ENCODE measurements at places on chromosomes 12 and 14.
A peak's percentile ranks its signal among the peaks of the same experiment; 100 is the strongest.

DNA sequence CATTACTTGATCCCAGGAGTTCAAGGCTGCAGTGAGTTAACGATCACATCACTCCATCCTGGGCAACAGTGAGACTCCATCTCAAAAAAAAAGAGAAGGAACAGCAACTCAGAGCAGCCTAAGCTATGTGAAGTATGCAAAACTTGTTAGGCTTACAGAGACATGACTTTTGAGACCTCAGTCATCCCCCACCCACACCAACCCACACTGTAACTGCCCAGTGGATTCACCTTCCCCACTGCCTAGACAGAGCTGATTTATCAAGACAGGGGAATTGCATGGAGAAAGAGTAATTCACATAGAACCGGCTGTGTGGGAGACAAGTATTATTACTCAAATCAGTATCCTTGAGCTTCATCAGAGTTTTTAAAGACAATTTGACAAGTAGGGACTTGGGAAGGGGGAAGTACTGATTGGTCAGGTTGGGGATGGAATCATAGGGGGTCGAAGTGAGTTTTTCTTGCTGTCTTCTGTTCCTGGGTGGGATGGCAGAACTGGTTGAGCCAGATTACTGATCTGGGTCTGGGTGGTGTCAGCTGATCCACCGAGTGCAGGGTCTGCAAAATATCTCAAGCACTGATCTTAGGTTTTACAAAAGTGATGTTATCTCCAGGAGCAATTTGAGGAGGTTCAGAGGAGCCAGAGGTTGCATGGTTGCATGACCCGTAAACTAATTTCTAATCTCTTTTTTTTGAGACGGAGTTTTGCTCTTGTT, 6.2 kb upstream of the WDR89 start:
- DNase-seq: no peak

- DNase-seq: no peak
Observed at GRCh38 chr14:69345402-69345801, 52.7 kb downstream of the ERH start.

DNA sequence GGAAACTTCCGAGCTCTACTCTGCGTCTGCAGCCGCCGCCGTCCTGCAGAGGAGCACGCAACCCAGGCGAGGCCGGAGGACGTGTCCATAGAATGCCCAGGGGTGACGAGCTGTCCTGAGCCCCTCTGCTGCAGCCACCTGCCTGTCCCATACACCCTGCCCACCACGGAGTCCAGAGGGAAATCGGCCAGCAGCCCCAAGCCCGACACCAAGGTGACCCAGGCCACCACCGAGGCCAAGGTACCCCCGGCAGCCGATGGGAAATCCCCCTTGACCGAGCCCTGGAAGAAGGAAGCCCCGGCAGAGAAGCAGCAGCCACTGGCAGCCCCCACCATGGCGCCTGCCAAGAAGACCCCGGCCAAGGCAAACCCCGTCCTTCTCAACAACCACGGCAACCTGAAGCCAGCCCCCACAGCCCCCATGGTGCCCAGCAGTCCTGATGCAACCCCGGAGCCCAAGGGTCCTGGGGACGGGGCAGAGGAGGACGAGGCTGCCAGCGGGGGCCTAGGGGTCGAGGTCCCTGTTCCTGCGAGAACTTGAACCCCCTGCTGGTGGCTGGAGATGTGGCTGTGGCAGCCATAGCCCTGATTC, 128.7 kb upstream of the C14orf180 start:
- no peak for DNase-seq

DNA sequence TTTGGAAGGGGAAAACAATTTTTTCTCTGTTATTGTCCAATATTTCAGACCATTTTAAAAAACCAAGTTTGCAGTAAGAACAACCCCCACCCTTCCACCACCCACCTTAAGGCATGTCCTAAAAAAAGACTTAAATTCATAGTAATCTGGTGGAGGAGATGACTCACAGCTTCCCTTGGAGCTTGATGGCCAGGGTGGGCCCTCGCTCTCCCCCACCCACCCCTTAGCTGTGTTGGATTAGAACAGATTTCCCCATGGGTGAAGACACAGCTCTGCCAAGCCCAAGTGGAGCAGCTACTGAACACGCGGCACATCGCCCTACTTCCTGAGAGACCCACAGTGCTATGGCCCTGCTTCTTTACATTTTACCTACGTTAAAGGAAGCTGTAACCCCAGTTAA, 140.3 kb downstream of the GCH1 start:
- no peak for DNase-seq

DNA sequence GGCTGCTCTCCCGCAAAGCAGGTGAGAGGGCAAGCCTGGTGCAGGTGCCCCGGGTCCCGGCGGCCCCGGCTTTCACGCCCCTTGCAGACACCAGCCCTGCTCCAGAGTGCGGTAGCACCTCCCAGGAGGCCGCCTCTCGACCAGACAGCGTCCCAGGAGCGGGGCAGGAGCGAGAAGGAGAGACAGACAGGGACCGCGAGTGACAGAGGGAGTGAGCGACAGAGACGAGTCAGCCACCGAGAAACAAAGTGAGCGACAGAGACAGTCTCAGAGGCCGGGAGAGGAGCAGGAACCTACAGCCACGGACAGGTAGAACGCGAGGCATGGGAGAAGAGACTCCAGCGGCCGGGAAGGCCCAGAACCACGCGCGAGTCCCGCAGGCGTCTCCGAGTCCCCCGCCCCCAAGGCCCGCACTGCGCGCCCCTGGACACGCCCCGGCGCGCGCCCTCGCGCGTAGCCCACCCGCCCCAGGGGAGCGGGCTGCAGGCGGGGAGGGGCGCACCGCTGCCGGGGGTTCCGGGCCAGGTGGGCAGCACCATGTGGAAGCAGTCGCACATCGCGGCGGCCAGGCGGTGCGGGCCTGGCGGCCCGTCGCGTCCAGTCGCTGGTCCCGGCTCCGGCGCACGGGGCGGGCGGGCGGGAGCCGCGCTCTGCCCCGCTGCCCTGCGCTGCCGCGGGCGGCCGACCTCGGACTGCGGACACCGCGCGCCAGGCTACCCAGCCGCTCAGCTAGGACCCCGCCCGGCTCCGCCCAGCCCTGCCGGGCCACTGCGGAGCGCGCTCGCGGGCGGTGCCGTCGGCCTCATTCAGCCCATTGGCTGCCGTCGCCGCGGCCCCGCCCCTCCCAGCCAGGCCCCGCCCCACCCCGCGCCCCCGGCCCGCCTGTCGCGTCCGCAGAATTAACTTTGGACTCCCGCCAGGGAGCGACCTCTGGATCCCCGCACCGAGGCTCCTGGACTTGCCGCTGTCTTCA, at the start of gene AHNAK2:
TSS of gene AHNAK2 (minus strand) at position 694 of the 973 bp plus-strand sequence. CDS start at position 557, 137 bp downstream.
- no peak for DNase-seq

GRCh38 chr12:46450279-46450748, 77.7 kb upstream of the SLC38A2 start:
- DNase-seq: no peak

DNA sequence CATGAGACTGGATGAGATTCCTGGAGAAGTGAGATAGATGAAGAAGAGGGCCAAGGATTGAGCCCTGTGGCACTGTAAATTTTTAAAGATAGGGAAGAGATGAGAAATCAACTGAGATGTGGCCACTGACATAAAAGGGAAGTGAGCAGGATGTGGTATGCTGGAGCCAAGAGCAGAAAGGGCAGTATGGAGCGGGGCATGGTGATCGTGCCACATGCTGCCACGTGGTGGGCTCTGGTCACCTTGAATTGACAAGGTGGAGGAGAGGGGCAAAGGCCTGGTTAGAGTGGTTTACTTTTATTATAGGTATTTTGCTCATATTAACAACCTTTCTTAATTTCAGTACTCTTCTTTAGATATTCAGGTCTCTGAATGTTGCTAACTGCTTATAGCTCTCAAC, 257.9 kb downstream of the NEDD1 start:
- DNase-seq: no peak

GRCh38 chr12:25023808-25024207, 74.9 kb upstream of the BCAT1 start:
- no peak for DNase-seq

DNA sequence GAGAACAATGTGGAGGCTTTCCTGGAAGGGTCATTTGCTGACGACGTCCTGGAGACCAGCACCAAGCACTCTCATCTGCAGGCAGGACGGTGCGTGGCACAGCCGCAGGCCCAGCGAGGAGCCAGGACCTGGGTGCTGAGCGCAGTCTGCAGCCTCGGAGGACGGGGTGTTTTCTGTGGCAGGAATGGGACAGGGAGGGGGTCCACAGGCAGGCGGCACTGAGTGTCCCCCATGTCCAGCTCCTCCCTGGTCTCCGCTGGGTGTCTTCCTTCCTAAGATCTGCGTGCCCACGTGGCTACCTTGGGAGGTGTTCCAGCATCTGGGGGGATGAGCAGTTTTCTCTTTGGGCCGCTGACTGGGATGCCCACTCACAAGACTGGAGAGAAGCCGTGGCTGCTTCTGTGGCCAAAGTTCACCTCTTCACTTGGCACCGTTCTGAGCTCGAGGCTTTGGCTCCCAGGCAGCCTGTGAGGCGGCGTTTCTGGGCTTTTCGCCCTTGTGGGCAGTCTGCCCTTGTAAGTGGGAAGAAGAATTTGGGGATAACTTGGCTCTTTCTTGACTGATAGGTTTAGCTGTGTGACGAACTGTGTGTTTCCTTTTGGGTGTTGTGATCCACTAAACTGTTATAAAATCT, 72.2 kb downstream of the NOC4L start:
- DNase-seq: no peak

DNA sequence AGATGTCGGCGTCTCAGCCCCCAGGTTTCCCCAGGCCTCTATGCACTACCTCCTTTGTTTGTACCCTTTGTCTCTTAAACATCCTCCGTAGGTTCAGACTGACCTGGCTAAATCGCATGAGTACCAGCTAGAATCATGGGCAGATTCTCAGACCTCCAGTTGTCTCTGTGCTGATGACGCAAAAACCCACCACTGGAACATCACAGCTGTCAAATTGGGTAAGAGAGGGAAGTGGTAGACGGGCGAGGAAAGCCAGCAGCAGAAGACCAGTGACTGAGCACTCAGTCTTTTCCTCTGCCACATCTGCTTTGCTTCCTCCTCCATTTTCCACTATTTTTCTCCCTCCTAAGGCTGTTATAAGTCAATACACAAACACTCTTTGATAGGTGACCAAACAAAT, 29.7 kb downstream of the A2ML1 start:
- no peak for DNase-seq

DNA sequence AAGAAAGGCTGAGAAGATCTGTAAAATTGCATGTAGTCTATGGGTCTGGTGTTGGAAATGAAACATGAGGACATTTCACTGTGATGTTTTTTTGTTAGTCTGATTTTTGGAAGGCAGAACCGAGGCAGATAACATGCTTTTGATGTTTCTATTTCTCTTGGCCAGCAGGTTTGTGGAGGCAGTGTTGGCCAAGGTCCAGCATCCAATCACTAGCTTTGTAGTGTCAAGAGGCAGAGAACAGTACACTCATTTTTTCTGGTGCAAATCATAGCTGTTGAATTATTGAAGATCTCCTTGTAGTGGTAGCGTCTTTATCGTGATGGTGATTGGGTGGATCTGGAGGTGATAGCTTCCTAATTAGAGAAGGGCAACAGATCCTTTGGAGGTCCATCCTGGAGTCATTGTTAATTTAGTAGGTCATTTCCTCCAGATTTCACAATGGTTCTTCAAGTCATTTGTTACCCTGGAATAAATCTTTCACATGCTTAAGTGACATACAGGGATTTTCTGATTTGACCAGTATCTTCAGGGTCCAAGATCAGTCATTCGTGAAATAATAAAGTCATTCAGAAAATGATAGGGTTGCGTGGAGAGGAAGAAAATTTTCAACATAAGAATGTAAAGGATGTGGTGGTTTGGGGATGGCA, 252.4 kb upstream of the CPNE8 start:
- DNase-seq: no peak

DNA sequence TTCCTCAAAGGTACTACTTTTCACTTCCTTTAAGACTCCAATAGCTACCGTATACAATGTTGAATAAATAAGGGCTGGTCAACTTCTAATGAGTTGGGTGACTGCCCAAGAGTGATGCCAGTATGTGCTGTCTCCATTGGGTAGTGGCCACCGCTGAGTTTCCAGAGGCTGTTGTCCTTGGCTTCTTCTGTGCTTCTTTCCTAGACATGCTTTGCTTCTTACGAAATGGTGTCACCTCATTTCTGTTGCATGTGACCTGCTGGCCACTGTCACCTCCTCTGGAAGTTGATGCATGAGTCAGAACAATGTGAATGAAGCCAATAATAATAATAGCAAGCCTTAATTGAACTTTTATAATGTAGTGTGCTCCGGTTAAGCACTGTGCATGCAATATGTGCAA, 7.5 kb upstream of the NID2 start:
- no peak for DNase-seq

DNA sequence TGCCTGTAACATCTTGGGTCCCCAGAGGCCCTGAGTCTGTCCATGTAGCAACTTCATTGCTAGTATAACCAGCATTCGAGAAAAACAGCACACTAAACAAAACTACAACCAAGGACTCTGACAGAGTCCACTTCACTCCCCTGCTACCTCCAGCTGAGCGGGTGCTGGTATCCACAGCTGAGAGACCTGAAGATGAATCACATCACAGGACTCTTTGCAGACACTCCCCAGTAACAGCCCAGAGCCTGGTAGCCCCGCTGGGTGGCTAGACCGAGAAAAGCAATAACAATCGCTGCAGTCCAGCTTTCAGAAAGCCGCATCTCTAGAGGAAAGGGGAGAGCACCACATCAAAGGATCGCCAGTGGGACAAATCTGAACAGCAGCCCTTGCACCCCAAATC, 9.0 kb upstream of the IQSEC3 start:
- no peak for DNase-seq

GRCh38 chr12:122995503-122996187, 15.2 kb downstream of the ARL6IP4 start:
- no peak for DNase-seq

DNA sequence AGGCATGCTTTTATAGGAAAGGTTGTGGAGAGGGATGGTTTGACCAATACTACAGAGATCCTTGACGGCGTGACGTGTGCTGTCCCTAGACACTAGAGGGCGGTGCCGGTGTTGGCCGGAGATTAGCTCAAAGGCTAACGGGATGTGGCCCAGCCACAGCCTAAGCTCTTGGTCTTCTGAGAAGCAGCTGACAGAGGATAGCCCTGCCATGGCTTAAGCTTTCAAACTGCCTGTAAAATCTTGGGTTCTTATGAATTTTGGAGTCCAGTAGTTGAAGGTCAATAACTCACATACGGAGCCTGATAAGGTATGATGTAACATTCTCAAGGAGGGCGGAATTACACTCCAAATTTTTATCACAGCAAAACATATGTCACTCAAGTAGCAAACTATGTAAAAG, 515.7 kb upstream of the ATXN7L3B start:
- DNase-seq: peak; percentile 2

GRCh38 chr12:87794854-87795253, 234.3 kb downstream of the C12orf50 start:
- no peak for DNase-seq

DNA sequence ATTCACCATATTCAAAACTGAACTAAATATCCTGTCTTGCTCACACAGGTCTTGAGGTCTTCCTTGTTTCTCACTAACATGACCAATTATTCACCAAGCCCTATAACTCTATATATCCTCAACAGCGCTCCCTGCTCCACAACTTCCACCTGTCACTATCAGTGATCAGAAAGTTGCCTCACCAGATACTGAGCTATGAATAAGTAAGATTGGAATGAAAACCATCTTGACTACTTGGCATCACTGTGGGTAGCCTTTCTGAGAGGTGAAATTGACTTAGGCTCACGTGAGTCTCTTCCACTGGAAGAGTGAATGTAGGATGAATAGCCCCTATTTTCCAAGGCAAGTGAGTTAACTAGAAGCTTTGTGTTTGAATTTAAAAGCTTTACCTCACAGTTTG, 167.1 kb downstream of the PIK3C2G start:
- no peak for DNase-seq

GRCh38 chr12:108823804-108824203, 33.6 kb downstream of the SSH1 start:
- no peak for DNase-seq

GRCh38 chr12:89935850-89936249, 227.2 kb upstream of the ATP2B1 start:
- no peak for DNase-seq

Measured in stimulated activated naive B cell treated with anti-CD40 and anti-IgM and Interleukin-4, amounts not matched to agents 10 μg/mL and 1 μg/mL and 100 μg/mL, for 72 hours (primary cell).